ENCODE measurements at places on chromosomes 7 and 10.

- no peak for DNase-seq
These were observed 118.2 kb upstream of the DPP6 start for GRCh38 chr7:153934048-153934447.

- DNase-seq = no peak
These were observed 14.2 kb downstream of the SNX8 start for GRCh38 chr7:2299870-2300512.

DNA sequence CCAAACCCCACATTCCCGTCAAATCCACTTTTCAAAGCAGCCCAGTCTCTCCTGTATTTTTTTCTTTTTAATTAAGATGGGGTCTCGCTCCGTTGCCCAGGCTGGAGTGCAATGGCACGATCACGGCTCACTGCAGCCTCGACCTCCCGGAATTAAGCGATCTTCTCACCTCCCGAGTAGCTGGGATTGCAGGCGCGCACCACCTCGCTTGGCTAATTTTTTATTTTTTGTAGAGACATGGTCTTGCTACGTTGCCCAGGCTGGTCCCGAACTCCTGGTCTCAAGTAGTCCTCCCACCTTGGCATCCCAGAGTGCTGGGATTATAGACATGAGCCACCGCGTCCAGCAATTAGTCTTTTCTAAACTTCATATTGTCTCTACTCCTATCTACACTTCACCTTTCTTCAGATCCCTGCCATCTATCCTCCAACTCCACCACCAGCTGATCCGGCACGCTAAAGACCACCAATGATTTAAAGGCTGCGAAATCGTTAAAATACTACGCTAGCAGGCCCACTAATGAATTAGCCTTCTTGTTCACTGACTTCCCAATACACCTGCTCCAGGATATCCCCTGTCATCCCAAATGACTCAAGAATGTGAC, 525 bp upstream of the CHUK start:
- DNase-seq = no peak

DNA sequence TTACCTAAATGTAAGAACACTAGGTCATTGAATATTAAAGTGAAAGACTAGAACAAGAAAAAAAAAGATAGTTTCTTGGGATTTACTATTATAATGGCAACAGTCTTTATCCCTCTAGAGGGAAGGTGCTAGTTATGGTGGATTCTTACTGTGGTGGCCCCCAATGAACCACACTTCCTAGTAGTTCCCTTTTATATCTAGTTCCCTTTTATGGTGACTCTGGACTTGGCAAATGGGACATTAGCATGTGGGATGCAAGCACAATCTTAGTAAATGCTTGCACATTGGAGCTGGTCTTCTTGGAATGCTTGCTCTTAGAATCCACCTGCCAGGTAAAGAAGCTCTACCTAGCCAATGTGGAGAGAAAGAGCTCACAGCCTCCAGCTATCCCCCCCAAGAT, 430.2 kb downstream of the LRMDA start:
- DNase-seq = no peak

DNA sequence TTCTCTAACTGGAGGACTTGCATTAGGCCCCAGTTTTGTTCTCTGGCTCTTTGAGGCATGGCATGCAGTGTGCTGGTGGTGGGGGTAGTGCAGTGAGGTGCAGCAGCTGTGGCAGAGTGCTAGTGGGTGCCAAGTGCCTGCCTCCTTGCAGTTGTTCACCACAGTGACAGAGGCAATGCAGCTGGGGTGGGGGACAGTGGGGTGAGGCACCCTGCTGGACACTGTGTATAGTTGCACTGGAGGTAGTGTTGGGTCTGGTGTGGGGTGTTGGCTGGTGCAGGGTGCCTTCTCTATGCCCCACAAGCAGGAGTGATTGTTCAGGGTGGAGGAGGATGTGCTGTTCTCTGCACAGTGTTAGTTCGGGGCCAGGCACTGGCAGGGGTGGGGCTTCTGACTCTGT, 21.7 kb upstream of the KEL start:
- no peak for DNase-seq

- DNase-seq = peak; percentile 31
These were observed 63.3 kb upstream of the PRKG1 start for GRCh38 chr10:51010977-51011376.

DNA sequence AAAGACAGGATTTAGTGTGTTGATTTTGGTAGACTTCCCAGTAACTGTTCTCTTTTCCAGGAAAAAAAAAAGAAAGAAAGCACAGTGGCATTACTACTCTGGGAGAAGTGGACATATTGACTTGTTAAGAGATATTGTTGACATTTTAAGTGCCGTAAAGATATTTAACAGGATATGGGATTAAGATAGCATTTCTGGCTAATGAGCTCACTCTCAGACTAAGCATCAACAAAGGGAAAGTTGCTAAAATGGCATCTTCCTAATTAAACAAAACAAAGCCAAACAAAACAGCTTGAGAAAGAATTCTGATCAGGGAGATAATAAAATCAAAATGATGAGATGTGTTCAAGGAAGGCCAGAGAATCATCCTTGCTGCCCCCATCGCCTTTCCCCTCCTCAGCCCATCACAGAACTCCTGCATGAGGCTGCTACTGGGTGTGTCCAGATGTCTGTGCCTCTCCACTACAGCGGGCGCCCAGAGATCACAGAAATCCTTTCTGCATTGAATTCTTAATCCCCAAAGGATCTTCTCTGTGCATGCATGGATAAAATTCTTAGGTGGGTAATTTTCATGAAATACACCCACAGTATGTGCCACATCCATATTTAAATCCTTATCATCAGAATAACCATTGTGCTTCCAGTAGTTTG, 270.5 kb downstream of the POU6F2 start:
- DNase-seq = no peak

DNA sequence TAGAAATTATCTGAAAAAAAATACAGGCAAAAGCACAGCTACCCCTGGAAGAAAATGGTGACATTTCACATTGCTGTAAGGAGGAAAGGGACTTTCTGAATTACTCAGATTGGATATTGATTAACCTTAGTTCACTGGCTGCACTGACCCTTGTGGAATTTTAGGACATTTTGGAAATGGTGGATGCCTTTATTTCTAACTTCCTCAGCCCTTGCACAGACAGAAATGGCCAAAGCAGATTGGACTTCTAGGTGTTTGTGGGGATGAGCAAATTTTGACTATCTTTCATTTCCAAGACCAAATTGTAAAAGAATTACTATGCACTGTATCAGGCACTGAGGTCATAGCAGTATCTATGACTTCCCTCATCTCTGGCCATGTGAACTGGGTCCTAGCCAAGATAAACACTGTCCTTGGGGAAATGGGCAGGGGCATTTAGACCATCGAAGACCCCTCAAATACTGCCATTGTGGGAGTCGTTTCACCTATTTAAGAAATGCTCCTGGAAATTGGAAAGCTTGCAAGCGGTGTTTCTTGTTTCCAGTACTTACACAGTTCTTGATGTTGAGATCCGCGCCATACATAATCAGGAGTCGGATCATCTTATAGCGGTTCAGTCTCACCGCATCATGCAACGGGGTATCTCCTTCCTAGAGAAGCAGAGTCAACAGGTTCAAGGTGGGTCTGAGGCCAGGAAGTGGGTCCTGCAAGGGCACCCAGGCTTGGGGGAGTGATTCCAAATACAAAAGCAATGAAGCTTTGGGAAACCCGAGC, 5.7 kb downstream of the ANKRD1 start:
- DNase-seq = no peak

DNA sequence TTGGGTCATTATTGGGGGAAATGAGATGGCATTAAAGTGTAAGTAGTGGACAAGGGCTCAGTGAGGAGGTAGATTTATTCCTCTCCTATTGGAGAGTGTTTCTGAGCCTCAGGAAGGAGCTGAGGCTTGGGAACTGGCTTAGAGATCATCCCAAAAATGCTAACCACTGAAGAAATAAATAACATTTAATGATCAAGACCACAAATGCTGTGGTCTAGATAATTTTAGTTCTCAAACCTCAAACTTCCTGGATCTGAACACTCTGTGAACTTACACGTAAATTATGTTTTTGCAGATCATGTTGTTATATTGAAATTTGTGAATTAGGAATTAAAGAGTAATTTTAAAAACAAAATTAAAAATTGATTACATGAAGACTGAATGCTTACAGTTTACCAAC, 27.3 kb downstream of the MDFIC start:
- DNase-seq = no peak

GRCh38 chr10:24533981-24534380, 189.7 kb downstream of the ARHGAP21 start:
- DNase-seq = no peak

GRCh38 chr10:111410740-111411139, 333.9 kb downstream of the ADRA2A start:
- DNase-seq = no peak

- no peak for DNase-seq
These were observed 261.6 kb downstream of the MDFIC start for GRCh38 chr7:115183431-115184057.
